ENCODE measurements at places on chromosomes 3 and 15.

DNA sequence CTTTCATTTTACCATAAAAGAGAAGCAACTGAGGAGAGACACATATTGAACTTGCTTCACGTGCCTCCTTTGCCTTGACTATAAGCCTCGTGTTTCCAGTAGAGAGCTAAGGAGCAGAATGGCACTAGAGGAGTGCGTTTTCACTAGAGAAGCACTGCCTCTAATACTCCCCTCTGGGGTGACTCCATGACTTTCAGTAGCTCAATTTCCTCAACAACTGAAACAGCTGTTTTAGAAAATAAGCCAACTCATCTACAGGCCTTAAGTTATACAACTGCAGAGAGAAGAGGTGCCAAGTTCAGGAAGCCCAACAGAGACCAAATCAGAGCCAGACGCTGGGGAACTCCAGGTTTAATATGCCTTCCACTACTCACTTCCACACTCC, 1.9 kb downstream of the UBP1 start:
- no peak for DNase-seq

DNA sequence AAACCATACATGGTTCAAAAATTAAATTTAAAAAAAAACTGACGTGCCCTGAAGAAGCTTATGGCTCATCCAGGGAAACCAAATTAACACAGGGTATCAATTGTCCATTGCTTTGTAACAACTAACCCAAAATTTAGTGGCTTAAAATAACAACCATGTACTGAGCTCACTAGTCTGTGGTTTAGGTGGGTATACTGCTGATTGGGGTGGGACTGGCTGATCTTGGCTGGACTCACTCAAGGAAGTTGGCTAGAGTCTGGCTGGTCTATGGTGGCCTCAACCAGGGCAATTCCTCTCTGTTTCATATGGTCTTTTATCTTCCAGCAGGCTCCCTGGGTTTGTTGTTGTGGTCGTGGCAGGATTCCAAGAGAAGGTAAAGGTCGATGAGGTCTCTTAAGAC, 14.1 kb upstream of the EDC3 start:
- no peak for DNase-seq

DNA sequence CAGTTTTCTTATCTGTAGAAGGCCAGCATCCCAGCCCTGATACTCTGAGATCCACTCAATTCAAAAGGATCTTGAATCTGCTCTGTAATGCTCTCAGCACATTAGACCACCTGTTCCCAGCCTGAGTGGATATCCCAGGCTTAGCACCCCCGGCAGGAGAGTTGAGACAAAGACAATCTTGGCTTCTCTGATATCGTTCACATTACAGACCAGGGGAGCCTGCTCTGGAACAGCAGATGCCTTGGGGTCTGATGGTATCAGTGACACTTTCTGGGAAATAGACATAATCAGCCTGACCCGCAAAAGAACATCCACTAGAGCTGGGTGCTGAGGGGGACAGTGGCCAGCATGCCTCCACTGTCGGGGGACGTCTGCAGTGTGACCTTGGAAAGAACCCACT, 70.6 kb downstream of the BDH1 start:
- no peak for DNase-seq

GRCh38 chr3:193665370-193665989, 72.5 kb downstream of the OPA1 start:
- no peak for DNase-seq

GRCh38 chr15:48059791-48060190, 61.0 kb upstream of the SLC24A5 start:
- DNase-seq, result peak; percentile 69

- no peak for DNase-seq
Observed at GRCh38 chr3:32413845-32414521, 22.3 kb downstream of the CMTM7 start.

GRCh38 chr3:48475188-48475587, 28.7 kb downstream of the ATRIP start:
- no peak for DNase-seq

DNA sequence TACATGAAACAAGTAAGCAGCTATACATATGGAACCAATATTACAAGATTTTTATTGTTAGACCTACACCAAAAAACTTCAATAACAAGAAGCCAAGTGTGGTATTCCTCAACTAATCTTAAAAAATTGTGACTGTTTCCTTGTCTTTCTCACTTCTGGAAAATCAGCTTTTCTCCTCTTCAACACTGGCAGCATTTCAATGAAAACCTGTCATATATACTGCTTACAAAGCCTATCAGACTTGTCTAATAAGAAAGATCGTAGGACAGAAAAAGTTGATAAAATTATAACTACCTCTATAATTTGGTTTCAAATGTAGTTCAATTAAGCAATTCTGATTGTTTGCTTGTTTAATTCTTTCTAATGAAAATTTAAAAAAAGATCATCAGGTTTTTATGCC, 55.1 kb downstream of the CBLB start:
- DNase-seq, result no peak

DNA sequence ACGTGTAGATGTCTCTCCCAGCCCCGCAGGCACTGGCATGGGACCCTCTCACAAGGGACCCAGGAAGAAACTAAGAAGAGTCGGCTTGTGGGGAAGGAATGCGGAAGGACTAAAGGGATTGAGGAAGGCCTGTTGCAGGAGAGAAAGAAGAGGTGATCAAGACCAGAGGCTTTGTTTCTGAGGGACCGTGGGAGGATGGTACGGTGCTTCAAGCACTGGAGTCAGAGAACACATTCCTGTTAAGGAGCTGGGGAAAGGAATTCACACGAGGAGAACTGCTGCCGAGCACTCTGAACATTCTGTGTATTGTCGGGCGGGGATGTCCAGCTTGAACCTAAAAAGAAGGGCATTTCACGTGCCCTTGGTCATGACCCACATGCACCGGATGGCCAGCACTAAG, 91.4 kb downstream of the TAMM41 start:
- no peak for DNase-seq

DNA sequence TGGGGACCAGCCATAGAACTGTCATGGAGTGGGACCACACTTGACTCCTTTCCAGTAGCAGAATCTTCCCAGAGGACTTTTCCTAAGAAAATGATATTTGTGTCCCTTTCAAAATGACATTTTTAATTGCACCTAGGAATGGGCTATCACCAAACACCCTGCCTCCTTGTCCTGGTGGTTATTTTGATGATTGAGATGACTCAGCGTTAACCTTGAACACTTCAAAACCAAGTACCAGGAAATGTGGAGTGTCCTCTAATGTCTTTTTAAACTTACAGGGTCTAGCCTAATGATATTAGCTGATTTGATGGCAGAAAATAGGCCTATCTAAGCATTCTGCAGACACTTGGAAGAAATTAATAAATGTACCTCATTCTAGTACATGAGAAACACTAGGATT, 90.7 kb downstream of the HHLA2 start:
- DNase-seq, result no peak

GRCh38 chr3:72543246-72543645, 305.0 kb downstream of the SHQ1 start:
- no peak for DNase-seq

DNA sequence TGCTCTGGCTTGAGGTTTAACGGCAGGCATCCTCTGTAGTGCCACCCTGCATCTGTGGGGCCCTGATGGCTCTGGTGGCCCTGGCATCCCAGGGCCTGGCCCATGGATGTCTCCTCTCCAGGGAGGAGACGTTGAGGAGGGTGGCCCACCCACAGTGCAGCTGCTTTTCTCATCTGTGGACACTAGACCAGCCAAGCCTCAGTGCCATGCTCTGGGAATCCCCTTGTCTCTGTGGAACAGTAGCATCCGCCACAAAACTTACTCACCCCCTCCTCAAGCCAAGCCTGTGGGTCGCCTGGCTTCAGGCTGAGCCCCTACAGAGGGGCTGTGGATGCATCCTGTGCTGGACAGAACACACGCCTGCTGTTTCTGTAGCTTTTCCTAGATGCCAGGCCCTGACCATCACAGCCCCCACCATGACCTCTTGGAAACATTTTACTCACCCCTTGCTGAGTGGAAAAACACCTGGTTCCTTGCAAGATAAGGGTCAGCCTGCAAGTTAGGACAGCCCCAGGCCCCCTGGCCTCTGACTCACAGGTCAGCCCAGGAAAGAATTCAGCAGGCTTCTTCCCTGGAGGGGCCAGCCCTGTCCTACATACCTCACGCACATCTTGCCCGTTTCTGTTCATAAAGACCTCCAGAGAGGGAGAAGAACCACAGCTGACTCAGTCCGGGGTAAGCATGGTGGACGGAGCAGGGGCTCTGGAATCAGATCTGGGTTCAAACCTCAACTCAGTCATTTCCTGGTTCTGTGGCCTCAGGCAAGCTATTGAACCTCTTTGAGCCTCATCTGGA, 19.0 kb downstream of the PAK6 start:
- DNase-seq, result no peak

DNA sequence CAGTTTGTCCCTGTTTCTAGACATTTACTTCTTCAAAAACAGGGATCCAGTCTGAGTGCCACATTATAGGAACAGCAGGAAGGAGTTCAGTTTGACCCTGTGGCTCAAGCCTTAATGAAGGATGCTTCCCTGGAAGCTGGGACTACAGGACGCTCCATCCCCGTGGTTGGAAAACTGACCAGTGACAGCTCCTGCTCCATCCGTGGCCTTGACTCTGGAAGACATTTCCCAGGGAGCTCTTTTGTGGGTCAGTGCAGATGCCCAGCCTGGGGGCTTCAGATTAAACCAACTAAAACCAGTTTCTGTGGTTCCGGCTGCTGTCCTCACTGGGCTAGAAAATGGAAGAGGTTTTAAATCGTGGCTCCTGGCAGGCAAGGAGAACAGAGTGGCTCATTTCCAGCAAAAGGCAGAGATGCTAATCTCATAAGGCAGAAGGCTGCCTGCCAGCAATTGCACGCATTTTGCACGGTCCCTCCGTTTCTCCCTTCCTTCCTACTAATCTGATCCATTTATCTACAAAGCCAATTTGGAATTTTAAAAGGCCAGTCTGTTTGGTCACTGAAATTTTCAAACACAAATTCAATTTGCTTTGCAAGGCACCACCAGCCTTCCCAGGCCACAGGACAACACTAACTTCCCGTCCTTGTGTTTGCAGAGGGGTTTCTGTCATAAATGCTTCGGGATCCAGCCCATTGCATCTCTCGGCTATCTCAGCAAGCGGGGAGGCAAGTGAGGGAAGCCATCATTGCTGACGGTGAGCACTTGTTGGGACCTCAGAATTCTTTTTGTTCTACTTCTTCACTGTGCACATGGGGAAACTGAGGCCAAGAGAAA, 6.2 kb upstream of the SSUH2 start:
- DNase-seq, result no peak

- no peak for DNase-seq
Observed at GRCh38 chr3:182129740-182130139, 418.0 kb downstream of the SOX2 start.

- DNase-seq, result no peak
Observed at GRCh38 chr3:15348246-15348645, 15.9 kb upstream of the SH3BP5 start.

- DNase-seq, result peak; percentile 77
Observed at GRCh38 chr3:54836871-54837270, 91.0 kb downstream of the LRTM1 start.

DNA sequence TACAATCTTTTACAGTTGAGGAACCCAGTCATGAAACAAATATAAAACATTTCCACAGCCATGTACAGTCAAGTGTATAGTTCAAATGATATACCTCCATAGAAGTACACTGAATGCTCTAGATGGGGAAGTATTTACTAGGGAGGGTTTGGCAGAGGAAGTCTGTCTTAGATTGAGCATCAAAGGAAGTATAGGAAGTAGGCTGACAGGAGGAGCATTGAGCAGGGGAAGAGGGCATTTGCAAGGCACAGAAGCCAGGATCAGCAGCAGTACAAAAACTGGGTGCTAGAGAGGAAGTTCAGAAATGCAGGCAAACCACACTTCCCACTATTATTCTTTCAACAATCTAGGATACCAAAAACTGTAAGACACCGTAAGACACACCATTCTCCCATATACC, 122.6 kb downstream of the ANO10 start:
- DNase-seq, result no peak

GRCh38 chr3:185820973-185821758, 3.7 kb downstream of the IGF2BP2 start:
- DNase-seq, result no peak

GRCh38 chr15:63029676-63030075, 12.9 kb upstream of the TPM1 start:
- DNase-seq, result no peak

- no peak for DNase-seq
Observed at GRCh38 chr15:94582368-94582767, 351.0 kb downstream of the MCTP2 start.

GRCh38 chr15:48579945-48580671, 65.4 kb downstream of the FBN1 start:
- DNase-seq, result no peak

- DNase-seq, result no peak
Observed at GRCh38 chr3:188533612-188534357, 379.8 kb downstream of the LPP start.

- DNase-seq, result no peak
Observed at GRCh38 chr3:70466096-70466495, 153.7 kb upstream of the MDFIC2 start.

GRCh38 chr3:50515565-50516439, 12.4 kb upstream of the CACNA2D2 start:
- DNase-seq, result no peak

- no peak for DNase-seq
Observed at GRCh38 chr3:103083848-103084631, 649.2 kb downstream of the ZPLD1 start.

- no peak for DNase-seq
Observed at GRCh38 chr3:186915806-186916796, 14.2 kb upstream of the ST6GAL1 start.

GRCh38 chr15:60478566-60479360, at the start of gene ICE2:
Gene ICE2, minus strand, starts transcription at chr15:60479142. Its CDS starts 1,165 bp downstream, at chr15:60477977.
- peak; percentile 68 for DNase-seq

DNA sequence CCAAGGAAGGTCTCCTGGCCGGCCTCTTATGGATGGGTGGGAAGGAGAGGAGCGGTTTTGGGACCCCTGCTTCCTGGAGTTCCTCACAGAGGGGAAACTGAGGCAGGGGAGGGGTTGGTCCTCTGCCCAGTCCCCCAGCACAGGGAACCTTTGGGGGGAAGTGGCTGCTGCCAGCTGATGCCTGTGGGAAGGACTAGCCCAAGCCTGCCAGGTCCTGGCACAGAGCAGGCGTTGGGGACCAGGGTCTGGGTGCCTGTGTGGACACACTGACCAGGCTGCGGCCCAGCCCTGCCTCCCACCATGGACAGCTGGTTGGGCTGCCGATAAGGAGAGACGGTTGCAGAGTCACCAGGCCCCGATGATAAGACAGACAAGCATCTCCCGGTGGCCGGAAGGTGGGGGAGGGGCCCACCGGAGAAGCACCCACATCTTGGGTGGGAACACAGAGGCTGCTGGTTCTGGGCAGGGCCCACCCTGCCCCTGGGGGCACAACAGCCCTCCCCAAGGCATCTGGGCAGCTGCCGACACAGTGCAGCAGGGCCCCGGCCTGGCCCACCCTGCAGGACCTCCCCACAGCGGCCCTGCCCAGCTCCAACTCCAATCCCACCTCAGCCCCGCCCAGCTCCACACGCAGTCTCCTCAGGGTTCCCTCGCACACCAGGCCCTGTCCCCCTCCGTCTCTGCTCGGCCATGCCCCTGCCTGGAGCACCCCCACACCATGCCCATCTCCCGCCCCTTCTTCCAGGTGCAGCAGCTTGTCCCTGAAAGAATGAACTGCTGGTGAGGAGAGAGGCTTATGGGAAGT, 50.7 kb downstream of the DNAJB8 start:
- DNase-seq, result no peak

All from substantia nigra (tissue), 51 donors.